ENCODE measurements at places on chromosomes 13 and 19.

- no peak for DNase-seq
Observed at GRCh38 chr19:30450100-30450499, 77.9 kb downstream of the ZNF536 start.

- DNase-seq, result no peak
Observed at GRCh38 chr19:38978326-38978689, 2.8 kb upstream of the FBXO17 start.

DNA sequence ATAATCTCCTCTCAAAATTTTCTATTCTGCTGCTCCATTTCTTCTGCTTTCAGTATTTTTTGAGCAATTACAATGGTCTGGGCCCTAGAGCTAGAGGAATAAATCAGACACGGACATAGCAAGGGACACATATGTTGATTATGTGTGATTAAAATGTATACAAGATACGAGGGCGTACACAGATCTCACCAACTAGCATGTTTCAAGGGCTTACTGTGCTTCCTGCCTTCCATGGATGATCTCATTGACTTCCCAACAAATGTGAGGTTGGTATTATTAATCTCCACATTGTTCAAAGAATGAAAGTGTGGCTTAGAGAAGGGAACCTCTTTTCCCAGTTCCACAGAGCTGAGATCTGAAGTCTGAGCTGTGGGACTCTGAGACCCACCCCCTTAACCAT is 9.1 kb downstream of the PLD3 start:
- DNase-seq, result no peak

DNA sequence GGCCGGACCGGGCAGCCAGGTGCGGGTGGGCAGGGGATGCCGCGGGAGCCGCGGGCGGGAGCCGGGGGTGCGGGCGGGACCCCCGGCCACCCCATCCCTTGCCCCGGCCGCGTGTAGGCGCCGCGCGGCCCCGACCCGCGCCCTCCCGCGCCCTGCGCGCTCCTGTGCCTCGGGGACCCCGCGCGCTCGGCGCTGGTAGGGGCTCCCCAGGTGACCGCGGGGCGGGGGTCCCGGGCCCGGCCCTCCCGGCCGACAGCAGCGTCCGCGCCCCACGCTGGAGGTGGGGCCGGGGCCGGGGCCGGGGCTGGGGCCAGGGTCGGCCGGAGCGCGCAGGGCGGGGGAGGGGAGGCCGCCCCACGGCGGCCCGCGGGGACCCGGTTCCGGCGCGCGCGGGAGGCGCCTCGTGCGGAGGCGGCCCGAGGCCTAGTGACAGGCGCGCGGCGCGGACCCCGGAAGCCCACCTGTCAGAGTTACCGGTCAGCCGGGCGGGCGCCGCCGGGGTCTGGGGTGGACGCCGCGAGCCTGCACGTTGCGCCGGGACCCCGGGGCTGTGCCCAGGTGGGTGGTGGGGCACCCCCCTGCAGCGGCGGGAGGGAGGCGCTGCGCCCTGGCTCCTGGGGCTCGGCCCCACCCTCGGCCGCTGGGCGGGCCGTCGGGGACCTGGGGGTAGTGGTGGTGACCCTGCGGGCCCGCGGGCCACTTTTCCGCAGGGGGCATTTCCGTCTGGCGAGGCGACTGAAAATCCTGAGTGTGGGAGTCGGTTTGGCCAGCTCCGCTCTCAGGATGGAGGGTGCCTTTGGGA is 518 bp downstream of the TFDP1 start:
- no peak for DNase-seq

DNA sequence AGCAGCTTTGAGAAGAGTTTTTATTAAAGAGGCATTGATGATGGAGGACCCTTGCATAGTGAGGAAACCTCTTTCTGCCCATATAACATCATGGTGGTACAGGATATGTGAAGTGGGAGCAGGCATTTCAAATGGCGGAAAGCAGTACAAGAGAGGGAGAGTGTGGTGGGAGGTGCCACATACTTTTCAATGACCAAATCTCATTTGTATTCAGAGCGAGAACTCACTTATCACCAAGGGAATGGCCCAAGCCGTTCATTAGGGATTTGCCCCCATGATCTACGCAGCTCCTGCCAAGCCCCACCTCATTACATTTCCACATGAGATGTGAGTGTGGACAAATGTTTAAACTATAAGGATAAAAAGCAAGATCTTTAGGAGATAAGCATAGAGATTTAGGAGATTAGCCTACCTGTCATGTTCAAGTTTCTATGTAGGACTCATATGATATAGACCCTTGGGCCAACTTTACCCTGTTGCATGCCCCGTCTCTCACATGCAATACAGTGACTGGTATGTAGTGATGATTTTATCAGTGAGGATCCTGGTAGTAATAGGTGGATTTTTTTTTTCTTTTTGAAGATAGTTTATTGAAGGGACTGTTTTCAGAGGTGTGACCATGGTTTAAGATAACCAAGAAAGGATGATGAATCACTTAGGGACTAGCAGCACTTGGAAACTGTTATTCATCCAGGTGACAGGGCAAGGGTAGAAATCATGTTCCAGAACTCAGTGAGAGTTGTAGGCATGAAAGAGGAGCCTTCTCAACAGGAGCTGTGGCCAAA is 38.3 kb downstream of the DNAJC15 start:
- no peak for DNase-seq

DNA sequence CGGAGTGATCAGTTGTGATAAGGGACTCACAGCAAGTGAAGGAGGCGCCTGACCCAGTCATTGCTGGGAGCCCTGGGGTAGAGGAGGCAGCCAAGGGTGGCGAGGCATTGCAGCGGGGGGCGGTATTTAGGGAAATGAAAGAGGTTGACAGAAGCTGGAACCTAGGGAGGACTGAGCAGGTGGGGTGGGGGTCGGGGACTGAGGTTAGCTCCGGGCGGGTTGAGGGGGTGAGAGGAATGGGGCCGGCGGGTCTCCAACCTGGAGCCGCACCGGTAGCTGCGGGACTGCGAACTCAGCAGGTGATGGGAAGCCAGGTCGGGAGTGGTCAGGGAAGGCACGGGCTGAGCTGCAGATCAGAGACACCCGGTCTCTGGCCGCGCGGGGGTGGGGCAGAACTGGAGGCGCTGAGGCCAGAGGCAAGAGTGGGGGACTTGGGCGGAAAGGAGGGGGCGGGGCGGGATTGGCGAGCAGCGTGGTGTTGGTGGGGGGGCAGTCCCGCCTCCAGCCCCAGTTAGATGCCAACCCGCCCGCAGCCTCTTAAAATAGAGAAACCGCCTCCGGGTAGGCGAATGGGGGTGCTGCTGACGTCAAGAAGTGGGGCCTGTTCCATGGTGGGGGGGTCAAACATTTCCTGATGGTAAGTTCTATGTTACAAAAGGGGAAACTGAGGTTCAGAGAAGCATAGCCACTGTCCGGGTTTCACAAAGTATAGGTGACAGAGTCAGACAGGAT is 1.5 kb downstream of the MAST3 start:
- DNase-seq, result no peak

DNA sequence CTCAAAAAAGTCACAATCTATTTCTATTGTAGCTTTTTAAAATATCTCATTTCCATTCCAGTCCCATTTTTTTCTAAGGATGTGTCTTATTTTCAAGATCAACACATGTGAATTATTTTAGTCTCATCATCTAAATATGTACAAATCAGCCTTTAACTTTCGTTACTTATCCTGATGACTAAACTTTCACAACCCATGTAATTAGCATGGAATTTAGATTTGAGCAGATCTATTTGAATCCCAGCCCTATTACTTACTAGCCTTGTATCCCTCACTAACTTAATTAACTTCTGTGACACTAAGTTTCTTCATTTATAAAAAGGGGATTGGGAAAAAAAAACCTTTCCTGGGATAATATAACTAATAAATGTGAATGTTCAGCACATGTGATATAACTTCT is 81.1 kb downstream of the UFM1 start:
- no peak for DNase-seq

DNA sequence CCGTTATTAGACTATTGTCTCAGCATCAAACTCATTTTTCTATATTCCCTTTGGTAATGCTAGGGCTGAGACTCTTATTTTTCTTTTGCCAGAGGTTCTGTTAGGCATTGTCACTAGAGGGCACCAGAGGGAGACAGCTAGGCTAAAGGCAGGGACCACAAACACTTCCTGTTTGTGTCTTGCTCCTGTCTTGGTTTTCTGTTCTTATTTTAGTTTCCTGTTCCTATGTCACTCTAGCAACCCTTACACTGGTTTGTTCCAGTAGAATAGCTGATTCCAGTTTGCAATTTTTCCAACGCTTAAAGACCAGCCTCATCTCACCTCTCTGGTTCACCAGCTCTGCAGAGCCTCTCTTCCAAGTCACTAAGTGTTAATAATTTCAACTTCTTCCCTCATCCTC is 772.0 kb downstream of the DIAPH3 start:
- no peak for DNase-seq

DNA sequence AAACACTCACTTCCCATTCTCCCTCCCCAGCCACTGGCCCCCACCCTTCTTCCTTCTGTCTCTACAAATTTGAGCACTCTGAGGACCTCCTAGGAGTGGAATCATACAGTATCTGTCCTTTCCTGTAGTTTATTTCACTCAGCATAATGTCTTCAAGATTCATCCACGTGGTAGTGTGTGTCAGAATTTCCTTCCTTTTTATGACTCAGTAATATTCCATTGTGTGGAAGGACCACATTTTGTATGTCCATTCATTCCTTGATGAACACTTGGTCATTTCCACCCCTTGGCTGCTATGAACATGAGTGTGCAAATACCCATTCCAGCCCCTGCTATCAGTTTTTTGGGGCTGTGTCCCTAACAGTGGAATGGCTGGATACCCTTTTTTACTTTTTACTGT is 9.8 kb downstream of the KLF2 start:
- no peak for DNase-seq

DNA sequence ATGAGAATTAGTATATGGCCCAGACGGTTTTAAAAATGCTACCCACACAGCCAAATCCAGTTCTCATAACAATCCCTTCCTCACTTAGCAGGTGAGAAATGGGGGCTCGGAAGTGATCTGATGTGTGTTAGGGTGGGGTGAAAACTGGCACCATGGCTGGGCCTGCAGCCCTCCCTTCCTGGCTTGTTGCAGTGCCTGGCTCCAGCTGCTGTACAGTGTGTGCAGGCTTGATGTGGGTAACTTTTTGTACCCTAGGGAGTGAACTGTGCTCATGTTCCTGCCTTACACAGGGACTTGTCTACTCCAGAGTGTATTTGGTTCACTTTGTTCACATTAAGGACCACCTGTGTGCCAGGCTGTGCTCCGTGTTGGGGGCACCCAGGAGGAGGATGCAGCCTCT is 177.2 kb downstream of the LMO7 start:
- DNase-seq, result no peak

GRCh38 chr19:47730521-47730889 is 14.8 kb upstream of the NOP53 start:
- no peak for DNase-seq

DNA sequence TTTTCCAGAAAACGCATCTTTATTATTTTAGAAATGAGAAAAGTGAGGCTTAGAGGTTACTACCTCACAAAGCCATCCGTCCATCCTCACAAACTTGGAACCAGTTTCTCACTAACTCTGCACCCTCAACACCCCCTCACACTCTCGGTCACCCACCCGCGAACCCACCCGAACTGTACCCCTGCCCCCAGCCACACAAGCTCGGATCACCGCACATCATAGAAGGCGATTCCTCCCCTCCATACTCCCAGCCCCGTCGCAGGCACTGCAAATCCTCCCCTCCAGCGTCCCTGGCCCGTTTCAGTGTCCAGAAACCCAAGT is 238 bp downstream of the ZNF260 start:
- DNase-seq, result no peak

- peak; percentile 18 for DNase-seq
Observed at GRCh38 chr19:54114340-54115108, 933 bp downstream of the TFPT start.

- DNase-seq, result no peak
Observed at GRCh38 chr19:31018936-31019335, 330.3 kb downstream of the TSHZ3 start.

DNA sequence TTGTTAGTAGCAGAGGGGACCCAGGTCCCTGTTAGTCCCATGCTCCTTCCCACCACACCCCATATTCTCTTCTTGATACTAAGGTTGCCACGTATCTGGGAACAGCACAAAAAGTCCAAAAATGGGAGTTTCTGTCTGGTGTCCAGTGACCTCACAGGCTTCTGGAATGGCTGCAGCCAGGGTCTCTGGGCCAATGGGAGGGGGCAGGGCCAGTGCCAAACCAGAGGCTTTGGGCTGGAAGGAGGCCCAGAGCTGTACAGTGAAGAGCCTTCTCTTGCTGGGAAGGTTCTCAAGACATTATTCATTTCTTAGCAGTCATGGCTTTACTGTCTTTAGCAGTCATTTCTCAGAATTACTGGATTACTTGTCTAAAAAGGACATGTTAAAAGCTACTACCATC is 119.2 kb downstream of the FRY start:
- DNase-seq, result peak; percentile 3

DNA sequence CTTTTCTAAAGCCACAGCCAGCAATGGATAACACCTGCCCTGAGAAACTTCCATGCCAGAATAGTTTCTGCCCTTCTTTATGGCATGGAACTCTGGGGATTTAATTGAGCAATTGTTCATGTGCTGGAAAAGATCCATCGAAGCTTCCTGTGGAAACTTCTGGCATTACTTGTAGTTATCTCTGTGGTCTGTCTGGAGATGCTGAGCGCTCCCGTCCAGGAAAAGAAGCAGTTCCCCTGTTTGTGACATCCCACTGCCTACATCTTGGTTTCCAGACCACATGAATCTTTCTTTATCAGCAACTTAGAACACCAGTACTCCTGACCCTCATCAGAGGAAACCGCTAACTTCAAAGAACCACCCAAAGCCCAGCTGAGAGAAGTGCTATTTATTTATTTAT is 24.6 kb downstream of the FLT1 start:
- no peak for DNase-seq

GRCh38 chr13:103133556-103133955 is 67.3 kb upstream of the SLC10A2 start:
- no peak for DNase-seq

GRCh38 chr13:36872621-36873020 is 47.4 kb downstream of the SMAD9 start:
- peak; percentile 1 for DNase-seq

Measured in C1 segment of cervical spinal cord (tissue), 14 donors.